CD4-positive, alpha-beta T cell treated with Interleukin-1 beta for 1 hour (primary cell): ENCODE measurements at places on chromosomes 11 and 22.
A peak's percentile ranks its signal among the peaks of the same experiment; 100 is the strongest.

GRCh38 chr11:66071381-66071801 is 1.3 kb downstream of the PACS1 start:
- peak; percentile 29 for DNase-seq

DNA sequence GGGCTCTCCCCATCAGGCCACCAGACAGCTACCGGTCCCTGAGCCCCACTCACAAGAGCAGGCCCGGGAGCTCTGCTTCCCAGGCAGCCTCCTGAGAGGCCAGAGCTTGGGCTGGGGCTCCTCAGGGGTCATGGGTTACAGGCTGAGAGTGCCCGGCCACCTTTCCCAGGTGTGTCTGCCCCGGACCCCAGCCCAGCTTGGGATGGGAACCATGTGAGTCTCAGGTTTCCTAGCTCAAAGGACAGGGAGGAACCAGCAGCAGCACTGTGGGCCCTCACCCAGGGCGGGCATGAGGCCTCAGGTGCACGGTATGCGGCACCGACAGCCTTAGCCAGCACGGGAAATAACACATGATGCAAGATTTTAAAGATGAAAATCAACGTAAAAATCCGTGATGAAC is 90.1 kb downstream of the NECTIN1 start:
- DNase-seq = no peak

DNA sequence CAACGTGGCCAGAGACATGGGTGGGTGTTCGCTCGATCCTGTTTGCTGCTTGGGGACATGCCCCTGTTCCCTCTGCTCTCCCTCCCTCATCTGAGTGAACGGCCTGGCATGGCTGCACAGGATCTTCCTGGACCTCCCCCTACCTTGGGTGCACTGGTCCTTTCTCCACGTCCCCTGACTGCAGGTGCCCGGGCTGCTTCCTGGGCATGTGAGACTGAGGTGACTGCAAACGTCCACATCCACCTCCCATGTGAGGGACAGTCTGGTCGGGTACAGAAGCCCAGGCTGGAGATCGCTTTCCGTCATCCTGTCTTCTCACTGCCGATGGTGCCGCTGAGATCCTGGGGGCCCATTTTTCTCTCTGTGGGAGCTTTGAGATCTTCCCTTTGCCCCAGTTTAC is 11.8 kb downstream of the SULT4A1 start:
- DNase-seq = no peak

DNA sequence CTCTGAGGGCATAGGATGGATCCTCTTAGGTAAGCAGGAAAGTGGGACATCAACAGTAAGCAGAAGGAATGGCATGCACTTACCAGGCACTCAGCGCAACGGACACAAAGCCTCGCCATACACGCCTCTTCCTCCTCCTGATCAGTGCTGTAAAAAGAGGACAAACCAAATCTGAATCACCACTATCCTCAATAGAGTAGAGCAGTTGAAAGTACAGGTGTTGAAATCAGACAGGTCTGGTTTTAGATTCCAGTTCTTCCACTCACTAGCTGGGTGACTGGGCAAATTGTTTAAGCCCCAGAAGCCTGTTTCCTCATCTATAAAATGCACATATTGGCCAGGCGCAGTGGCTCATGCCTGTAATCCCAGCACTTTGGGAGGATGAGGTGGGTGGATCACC is 8.6 kb upstream of the JAML start:
- DNase-seq = no peak

GRCh38 chr11:19633276-19633675 is 79.4 kb upstream of the NAV2 start:
- no peak for DNase-seq

DNA sequence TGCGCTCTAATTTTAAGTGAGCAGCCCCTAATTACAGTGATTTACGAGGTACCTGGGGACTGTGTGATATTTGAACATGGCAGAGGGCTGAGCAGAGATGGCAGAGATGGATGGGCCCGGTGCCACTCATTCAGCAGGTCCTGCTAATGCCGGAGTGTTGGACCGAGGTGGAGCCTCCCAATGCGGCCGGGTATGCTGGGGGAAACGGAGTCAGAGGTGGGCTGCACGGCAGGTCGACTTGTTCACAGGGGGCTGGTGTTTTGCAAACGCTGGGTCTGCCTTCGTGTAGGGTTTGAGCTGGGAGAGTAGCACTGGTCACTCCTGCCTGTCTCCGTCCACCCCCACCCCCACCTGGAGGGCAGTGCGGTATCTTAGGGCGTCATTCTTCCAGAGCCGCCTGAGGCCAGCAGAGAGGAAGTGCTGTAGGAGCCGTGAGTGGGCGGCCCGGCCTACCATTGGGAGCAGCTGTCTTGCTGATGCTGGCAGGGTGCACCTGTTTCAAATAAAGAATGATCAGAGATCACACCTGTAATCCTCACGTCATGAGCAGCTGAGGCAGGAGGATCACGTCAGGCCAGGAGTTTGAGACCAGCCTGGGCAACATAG is 122.6 kb downstream of the IGLL1 start:
- no peak for DNase-seq

GRCh38 chr22:39090426-39091064 is 6.5 kb upstream of the APOBEC3H start:
- peak; percentile 90 for DNase-seq

DNA sequence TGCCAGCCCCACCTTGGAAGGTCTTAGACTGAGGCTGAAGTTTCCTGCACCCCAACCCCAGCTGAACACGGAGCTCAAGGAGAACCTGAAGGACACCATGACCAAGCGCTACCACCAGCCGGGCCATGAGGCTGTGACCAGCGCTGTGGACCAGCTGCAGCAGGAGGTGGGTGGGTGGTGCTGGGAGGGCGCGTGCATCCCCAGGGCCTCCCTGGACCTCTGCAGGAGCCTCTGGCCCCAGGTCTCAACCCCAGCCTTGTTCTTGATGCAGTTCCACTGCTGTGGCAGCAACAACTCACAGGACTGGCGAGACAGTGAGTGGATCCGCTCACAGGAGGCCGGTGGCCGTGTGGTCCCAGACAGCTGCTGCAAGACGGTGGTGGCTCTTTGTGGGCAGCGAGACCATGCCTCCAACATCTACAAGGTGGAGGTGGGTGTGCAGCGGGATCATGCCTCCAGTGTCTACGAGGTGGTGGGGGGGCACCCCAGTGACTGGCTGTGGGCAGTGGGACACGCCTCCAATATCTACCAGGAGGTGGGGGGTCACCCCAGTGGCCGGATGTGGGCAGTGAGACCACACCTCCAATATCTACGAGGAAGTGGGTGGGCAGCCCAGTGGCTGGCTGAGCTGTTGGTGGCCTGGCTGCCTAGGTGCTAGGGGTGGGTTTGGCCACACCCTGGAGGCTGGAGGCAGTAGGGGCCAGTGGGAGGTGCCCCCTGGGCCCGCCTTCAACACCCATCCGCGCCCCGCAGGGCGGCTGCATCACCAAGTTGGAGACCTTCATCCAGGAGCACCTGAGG is 4.6 kb downstream of the CD151 start:
- no peak for DNase-seq

DNA sequence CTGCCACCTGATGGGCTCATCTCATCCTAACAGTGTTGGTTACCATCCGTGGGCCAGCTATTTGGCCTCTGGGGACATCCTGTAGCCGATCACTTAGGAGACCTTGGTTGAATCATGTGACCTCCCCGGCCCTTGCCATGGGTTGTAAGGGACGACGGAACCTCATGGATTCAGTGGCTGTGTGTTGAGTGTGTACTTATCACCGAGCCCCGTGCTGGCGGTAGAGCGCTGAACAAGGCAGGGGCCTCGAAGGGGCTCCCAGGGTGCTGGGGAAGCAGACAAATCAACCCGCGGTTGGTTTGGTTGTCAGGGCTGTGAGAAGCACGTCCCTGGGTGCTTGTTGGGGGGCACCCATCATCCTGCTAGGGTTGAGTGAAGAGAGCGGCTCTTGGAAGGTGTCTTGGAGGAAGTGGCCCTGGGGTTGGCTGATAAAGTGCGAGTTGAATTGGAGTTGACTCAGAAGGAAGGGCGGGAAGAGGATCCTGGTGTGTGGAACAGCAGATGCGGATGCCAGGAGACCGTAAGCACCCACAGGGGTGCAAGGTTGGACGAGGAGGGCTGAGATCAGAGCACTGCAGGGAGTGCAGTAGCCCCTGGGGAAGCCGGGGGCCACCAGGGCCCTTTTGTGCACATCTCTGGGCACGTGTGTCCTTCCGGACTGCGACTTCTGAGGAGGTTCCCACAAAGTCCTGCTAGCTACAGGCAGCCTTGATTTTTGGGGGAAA is 53.6 kb downstream of the MPPED1 start:
- no peak for DNase-seq

- no peak for DNase-seq
These were observed 204.2 kb downstream of the GRM5 start for GRCh38 chr11:88861618-88862017.

DNA sequence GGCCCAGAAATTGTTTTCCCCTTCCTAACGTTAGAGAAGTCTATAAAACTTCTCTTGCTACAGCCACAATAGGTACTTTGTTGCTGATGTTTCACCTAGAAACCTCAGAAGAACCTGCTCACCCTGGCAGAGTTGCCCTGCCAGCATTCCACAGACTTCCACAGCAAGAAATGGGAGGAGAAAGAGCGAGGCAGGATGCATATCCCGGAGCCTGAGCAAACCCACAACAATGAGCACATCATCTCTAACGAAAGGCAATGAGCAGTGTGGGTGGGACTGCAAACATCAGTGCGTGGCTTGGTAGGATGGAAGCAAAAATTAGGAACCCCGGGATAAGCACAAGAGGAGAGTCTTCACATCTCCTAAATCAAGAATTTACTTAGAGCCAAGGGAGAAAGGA is 892.3 kb downstream of the OPCML start:
- no peak for DNase-seq

DNA sequence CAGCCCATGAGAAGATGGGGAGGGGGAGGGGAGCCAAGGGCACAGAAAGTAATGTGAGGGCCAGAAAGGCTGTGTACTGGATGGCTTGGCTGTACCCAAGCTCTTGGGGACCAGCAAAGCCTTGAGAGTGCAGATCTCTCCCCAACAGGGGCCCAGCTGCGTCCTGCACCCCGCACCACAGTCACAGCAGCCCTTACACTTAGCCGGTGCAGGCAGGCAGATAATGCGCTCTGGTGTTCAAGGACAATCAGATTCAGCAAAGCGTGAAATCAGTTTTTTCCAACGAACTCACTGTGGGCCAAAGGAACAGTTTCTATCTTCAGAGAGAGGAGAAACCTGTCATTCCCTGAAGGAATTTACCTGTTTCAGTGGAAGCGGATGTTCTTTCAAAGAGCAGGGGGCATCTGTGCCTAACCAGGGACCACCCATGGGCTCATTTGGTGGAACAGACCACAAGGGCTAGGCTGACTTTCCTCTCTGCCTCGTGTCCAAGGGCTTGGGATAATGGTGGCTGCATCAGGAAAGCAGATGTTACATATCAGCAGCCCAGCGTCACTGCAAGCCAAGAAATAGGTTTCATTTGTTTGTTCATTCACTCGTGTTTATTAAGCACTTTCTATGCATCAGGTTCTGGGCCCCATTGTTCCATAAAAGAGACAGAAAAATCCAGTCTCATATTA is 81.2 kb upstream of the SPON1 start:
- no peak for DNase-seq

- DNase-seq = no peak
These were observed 226.9 kb upstream of the B3GAT1 start for GRCh38 chr11:134638796-134639430.

DNA sequence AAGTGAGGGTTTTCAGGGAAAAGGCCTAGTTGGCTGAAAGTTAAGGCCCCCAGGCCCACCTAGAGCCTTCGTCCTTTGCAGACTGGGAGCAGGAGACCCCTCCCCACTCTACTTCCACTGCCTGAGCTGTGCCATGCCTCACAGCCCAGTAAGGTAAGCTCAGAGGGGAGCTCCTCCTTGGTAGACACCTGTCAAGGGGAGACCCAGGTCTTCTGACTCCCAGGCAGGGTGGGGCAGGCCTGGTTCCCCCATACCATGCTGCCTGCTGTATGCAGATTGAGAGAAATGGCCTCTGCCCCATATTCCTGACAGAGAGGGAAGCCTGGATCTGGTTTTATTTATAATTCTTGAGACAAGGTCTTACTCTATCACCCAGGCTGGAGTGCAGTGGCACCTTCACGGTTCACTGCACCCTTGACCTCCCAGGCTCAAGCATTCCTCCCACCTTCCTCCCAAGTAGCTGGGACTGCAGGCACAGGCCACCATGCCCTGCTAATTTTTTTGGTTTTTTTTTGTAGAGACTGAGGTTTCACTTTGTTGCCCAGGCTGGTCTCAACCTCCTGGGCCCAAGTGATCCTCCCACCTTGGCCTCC is 697 bp downstream of the RAB36 start:
- no peak for DNase-seq

GRCh38 chr11:17446482-17446881 is 30.2 kb downstream of the ABCC8 start:
- DNase-seq = no peak

DNA sequence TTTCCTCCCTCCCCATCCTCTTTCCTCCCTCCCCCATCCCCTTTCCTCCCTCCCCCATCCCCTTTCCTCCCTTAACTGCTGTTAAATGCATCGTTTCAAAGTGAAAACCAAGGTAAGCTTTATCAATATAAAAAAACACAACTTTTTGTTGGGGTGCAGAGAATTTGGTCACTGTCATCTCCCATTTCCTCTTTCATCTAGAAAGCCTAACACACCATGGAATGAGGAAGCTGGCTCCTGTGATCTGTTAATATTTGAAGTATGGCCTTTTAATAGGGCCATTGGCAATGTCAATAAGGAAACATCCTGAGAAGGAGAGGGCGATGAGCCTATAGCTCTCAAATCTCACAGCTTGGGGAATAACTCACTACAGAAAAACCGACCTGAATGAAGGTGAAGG is 7.0 kb downstream of the EXPH5 start:
- DNase-seq = no peak

- DNase-seq = no peak
These were observed 749 bp upstream of the BEST1 start for GRCh38 chr11:61949169-61950034.

- DNase-seq = no peak
These were observed 6.1 kb upstream of the ASCL3 start for GRCh38 chr11:8948886-8949285.

GRCh38 chr11:75813124-75813523 is 1.9 kb upstream of the UVRAG start:
- no peak for DNase-seq

DNA sequence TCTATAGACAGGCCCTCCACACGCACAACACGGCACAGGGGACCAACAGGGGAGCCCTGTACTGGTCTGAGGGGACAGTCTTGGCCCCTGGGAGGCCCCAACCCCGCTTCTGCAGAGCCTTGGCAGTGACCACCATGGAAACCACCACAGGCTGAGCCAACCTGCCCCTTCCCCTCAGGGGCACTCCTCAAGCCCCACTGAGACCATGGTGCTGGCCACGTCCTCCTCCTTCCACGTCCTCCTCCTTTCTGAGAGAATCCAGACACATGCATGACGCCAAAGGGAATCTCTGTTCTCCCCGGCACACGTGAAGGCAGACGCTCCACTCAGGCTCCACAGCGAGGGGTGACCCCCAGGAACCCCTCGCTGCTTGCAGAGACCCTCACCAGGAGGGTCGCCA is 2.7 kb downstream of the BRD1 start:
- DNase-seq = no peak

GRCh38 chr11:69157822-69158231 is 2.1 kb downstream of the SMIM38 start:
- no peak for DNase-seq

DNA sequence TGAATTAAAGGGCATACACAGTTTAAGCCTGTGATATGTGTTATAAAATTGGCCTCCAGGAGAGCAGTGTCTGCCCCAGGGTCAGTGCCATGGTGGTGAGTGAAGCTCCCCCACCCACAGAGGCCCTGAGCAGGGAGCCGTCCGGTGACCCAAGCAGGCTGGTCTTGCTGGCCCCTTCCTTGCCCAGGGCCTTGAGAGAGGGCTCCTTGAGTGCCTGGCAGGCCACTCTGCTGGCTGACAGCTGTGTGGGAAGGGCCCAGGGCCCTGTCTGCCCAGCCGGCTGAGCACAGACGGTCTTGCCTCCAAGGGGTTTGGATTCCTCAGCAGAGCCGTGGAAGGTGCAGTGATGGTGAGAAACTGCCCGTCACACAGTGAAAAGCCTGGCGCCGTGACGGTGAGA is 25.9 kb downstream of the PTDSS2 start:
- DNase-seq = no peak
